ENCODE measurements at places on chromosomes 7 and 10.

GRCh38 chr10:87038786-87039185, 18.7 kb downstream of the FAM25A start:
- no peak for DNase-seq

GRCh38 chr10:101671453-101671852, 23.5 kb downstream of the FBXW4 start:
- no peak for DNase-seq

- DNase-seq: no peak
These were observed 58.8 kb downstream of the INSIG1 start for GRCh38 chr7:155356323-155357105.

GRCh38 chr7:51354897-51355296, 38.3 kb upstream of the COBL start:
- DNase-seq: no peak

DNA sequence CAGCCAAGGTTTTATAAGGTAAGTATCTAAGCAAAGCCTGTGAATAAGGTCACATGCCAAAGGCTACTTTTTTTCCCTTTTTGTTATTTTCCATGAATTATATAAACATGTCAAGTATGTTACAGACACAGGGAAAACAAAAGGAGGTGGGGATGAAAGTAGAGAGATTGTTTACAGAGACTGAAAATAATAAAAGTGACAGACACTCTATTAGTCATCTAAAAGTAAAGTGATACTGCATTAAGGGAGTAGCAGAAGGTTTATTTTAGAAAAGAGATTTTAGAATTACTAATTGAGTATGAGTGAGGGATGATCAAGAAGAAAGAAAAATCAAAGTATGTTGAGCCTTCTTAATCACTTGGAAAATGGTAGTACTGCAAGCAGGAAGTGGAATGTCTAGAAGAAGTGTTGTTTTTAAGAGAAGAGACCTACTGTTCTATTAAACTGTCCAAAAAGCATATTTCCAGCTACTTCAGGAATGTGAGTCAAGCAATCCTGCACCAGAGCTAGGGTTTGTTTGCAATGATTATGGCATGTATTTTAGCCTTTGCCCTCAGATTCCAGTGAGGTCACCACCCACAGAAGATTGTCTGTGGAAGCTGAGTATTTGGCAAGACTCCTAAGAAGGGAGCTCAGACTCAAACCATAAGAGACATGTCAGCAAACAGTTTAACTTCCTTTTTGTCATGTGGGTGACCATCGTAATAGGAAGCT, 177.9 kb upstream of the PLXDC2 start:
- no peak for DNase-seq

- DNase-seq: no peak
These were observed 19.3 kb upstream of the INMT start for GRCh38 chr7:30732606-30733005.

DNA sequence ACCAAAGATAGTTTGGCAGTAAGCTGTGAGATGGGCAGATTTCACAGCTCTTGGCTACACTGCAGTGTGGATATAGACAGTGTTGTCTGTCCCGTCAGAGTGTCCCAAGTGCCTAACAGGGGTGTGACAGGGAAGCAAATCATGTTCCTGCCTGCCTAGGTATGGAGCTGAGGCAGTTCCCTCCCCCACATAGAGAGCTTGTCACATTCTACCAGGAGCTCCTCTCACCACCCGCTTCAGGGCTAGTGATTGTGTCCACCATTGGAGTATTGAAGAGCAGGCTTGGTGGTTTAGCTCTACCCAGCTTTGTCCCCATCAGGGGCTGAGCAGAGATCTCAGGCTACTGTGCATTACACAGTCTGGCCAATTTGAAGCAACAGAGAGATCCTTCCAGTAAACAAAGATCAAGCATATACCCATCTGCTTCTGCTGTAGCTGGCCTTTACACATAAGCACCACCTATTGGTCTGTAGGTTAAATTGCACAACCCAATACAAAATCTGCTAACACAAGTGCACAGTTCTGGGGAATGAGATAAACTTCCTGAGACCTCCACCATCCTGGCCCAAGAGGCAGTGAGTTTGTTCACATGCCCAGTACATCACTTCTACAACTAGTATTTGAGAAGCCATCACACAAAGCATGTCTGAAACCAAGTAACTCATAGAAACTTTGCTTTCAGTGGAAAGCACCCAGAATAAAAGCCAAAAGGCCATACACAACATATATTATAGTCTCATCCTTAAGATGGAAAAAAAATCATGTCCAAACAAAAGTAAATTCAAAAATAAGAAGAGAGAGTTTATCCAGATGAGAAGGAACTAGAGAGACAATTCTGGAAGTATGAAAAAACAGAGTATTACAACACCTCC, 67.3 kb downstream of the GLCCI1 start:
- peak; percentile 19 for DNase-seq

DNA sequence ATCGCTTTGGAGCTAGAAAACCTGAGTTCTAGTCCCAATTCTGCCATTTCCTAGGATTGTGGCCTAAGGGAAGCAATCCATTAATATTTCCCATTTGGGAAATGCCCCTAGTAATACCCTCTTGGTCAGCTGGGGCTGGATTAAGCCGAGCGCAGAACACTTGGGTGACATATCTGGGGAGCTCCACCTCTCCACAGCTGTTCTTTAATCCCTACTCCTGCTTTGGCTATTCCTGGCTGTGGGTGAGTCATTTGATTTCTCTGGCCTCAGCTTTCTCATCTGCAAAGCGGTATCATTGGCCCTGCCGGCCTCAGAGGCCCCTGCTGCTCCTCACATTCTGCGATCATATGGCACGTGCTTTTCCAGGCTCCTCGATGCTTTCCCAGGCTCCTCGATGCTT, 108.3 kb downstream of the BUB3 start:
- DNase-seq: no peak

GRCh38 chr7:35702541-35702940, 7.6 kb upstream of the HERPUD2 start:
- no peak for DNase-seq

DNA sequence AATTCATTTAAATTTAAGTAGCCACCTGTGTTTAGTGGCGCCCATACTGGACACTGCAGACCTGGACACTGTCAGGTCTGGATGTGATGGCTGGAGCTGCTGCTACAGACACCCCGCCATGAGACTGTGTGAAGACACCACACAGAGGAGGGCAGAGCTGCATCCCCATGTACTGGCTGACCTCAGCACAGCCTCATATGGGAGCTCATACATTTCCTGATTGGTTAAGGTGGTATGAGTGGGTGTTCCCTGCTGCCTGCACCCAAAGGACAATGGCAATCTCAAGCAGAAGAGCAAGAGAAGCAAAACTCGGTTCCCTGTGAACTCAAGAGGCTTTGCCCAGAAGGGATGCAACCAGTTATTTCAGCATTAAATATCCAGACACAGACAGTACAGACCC, 60.0 kb downstream of the DLG5 start:
- DNase-seq: no peak

DNA sequence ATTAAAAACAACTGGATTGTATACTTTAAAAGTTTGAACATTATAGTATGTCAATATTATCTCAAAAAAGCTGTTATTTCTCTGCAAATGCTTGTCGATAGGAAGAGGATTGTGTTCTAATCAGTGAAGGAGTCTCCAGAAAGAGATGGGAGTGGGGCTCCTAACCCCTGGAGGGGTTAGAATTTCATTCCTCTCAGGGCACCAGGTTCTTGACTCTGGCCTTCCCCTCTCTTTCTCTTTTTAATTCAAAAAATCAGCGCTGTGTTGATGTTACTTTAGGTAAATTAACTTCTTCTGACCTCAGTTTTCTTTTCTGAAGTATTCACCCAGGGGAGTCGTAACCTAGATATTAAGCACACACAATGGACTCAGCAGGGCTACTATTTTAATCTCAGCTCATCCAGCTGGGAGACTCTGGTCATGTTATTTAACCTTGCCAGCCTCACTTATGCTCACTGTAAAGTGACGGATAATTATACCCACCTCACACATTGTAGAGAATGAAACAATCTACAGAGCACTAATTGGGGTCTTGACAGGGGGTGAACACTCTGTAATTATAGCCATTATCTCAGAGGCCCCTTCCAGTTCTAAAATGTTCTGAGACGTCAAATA, 59.4 kb downstream of the GCC1 start:
- no peak for DNase-seq

GRCh38 chr7:130141161-130141883, 63.9 kb downstream of the TMEM209 start:
- no peak for DNase-seq

GRCh38 chr7:115087437-115087836, 165.5 kb downstream of the MDFIC start:
- no peak for DNase-seq

DNA sequence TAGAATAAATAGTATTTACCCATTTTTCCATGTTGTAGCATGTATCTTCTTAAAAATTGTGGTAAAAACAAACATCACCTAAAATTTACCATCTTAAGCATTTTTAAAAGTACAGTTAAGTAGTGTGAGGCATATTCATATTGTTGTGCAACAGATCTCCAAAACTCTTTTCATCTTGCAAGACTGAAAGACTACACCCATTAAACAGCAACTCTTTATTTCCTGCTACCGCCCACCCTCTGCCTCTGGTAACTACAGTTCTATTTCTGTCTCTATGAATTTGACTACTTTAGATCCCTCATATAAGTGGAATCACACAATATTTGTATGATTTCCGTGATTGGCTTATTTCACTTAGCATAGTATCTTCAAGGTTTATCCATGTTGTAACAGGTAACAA, 40.0 kb upstream of the AGBL3 start:
- no peak for DNase-seq

DNA sequence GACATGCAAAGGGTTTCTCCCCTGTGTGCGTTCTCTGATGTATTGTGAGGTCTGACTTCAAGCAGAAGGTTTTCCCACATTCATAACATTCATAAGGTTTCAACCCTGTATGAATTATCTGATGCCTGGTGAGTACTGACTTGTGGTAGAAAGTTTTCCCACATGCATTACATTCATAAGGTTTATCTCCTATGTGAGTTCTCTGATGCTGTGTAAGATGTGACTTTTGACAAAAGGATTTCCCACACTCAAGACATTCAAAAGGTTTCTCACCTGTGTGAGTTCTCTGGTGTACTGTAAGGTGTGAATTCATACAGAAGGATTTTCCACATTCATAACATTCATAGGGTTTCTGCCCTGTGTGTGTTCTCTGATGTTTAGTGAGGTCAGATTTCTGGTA, 45.1 kb downstream of the ZNF33B start:
- DNase-seq: no peak

DNA sequence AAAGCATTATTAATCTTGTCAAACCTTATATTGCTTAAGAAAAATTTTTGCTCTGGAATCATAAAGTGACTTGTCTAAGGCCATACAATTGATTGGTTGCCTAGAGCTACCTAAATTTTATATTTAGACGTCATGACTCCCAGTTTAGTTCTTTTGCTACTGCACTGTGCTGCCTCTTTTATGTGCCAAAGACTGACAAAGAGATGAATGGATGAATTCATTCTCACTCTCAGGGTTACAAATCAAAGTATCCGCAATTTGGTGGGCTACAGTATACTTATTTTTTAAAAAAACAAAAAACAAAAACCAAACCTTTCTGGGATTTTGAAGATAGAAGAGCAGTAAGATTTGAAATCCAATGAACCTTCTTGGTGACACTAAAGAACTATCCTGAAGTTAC, 27.7 kb upstream of the TMEM229A start:
- no peak for DNase-seq

GRCh38 chr10:95346715-95347401, 56.1 kb upstream of the PDLIM1 start:
- DNase-seq: no peak

- no peak for DNase-seq
These were observed 42.9 kb upstream of the PSAP start for GRCh38 chr10:71893920-71894319.

- DNase-seq: no peak
These were observed 87.0 kb downstream of the LARP4B start for GRCh38 chr10:844552-844951.

DNA sequence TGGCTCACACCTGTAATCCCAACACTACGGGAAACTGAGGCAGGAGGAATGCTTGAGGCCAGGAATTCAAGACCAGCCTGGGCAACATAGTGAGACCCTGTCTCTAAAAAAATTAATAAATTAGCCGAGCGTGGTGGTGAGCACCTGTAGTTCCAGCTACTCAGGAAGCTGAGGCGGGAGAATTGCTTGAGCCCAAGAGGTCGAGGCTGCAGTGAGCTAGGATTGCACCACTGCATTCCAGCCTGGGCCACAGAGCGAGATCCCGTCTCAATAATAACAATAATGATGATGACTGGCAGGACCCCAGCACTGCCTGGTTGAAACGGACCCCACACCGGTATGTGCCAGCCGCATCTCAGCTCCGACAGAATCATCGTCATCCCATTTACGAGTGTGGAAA, 93.0 kb downstream of the ELFN1 start:
- no peak for DNase-seq

DNA sequence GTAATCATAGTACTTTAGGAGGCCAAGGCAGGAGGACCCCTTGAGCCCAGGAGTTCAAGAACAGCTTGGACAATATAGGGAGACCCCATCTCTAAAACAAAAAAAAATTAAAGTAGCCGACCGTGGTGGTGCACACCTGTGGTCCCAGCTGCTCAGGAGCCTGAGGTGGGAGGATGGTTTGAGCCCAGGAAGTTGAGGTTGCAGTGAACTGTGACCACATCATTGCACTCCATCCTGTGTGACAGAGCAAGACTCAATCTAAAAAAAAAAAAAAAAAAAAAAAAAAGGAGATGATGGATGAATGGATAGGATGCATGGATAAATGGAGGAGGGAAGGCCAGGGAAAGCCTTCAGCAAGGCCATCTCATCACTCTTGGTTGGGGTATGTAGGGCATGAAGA, 33.4 kb upstream of the BMPR1A start:
- DNase-seq: no peak

DNA sequence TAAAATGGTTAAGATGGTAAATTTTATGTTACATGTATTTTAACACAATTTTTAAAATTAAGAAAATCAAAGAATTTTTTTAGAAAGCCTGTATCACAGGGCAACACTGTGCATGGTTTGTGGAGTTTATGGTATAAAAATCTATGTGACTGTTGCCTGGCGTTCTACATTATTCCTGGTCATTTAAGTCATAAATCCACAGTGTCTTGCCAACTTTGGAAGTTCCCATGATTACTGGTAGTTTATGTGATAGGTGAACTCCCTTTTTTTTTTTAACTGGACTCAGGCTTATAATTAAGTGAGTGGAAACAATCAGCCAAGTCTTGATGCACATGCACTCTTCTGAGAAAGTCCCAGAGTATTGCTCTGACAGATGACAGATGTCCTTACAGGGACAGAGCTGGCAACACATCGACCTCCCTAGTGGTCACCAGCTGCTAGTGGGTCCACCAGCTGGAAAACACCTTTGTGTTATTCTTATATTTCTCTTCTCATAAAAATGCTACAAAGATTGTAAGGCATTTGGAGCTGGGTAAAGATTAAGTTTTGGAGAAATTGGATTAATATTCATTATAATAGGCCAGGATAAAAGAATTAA, 8.8 kb upstream of the STN1 start:
- DNase-seq: no peak
